ENCODE measurements at places on chromosomes 11 and 22.

DNA sequence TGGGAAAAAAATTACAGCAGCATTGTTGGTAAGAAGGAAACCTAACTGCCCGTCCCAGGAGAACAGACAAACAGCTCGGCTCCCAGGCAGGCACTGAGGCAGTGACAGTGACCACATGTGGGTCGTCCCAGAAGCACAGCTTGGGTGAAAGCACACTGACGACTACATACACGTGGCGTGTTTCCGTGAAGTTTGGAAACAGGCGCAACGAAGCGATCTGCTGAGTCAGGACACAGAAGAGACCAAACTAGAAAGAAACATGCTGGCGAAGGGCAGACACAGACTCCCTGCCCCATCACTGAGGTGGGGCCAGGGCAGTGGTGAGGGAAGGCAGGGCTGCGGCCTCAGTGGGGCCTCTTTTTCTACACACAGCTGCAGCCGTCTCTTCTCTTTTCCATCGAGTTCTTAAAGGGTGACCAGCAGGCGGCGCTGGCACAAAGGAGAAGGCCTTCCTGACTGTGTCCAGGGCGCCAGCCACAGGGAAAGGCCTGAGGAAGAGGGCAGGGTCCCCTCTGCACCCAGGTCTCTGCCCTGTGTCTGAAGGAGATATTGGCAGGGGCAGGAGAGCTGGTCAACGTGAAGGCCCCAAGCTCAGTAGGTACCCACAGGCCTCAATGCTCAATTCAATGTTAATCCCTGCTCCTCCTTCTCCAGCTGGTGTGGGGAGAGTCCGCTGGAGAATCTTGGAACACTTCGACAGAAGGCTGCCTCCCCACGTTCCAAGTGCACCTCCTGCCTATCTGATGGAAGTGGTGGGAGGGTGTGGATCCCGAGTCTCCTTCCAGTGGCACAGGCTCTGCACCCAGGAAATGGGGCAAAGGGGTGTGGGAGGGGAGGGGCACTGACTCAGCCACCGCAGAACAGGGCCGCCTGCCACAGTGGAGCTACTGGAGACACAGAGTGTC lies 19.9 kb downstream of the CARS1 start:
- DNase-seq = no peak

DNA sequence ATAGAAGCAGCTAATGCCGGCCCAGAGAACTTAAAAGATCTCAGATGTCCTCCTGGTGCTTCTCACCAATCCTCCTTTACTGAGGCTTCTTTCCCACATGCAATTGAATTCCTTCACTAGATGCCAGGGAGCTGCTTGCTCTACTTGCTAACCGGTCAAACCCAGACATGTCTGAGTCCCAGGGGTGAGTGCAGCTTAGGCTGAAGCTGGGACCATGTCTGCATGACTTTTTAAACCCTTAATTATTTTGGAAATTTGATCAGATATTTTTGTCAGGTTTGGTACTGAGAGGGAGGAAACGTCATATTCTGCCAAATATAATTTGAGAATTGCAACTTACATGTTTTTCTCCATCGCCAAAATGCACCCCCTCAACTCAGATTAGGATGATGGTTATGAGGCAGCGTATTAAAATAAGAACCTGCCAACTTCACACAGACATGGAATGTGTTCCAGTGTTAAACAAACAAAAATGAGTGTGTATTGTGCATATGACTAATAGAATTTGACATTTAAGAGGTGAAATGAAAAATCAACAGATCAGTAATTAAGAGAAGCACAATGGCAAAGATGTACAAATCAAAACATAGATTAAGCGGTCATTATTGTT lies 529.5 kb downstream of the ETS1 start:
- no peak for DNase-seq

DNA sequence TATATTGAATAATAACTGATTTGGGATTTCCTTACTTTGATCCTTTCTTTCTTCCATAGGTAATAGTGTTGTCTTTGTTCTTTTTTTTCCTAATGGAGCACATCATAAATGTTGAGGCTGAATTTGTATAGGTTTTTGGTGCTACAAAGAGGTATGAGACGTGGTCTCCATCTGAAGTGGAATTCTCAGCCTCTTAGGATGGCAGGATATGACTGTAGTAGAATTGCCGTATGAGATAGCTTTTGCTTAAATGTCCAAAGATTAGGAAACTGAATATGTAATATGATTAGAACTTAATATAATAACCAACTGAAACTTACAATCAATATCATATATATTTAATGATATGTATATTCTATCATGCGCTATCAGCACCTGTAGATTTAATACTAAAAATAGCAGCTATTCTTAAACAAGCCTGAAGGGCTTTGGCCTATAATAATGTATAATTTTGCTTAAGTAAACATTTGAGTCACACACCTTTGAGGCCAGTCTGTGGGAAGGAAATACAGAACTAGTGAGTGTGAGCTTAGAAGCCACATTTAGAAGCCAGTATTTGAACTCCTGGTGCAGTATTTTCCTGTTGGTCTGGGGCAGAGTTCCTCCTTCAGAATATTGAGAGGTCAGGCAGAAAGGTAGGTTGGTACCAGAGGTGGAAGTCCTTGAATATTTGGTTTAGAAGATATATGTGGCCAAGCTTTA lies 62.6 kb downstream of the SWAP70 start:
- no peak for DNase-seq

DNA sequence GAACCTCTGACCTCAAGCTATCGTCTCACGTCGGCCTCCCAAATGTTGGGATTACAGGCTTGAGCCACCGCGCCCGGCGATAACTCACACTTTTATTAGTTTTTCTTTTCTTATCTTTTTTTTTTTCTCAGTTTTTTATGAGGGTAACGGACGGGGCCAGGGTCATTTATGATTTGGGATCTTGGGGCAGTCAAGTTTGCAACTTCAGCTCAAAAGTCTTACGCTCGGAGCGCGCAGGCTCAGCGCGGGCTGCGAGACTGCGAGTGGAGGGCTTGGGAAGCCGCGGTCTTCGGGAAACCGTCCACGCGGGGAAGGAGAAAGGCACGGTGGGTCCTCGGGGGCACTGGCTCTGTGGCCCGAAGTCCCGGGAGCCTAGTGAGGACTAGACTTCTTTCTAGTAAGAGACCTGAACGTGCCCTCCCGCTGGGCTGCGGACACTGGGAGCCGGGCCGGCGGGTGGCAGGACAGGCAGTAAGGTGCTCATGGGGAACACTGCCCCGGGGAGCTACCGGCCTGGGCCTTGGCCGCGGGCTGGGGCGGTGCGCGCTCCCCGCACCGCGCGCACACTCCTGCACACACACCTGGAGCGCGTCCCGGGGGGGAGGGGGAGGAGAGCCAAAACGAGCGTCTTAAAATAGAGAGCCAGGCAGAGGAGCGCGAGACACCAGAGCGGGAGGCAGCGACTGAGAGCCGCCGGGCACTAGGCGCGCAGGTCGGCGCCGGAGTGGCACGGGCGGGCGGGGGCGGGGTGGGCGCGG lies 476 bp upstream of the BARX2 start:
- no peak for DNase-seq

DNA sequence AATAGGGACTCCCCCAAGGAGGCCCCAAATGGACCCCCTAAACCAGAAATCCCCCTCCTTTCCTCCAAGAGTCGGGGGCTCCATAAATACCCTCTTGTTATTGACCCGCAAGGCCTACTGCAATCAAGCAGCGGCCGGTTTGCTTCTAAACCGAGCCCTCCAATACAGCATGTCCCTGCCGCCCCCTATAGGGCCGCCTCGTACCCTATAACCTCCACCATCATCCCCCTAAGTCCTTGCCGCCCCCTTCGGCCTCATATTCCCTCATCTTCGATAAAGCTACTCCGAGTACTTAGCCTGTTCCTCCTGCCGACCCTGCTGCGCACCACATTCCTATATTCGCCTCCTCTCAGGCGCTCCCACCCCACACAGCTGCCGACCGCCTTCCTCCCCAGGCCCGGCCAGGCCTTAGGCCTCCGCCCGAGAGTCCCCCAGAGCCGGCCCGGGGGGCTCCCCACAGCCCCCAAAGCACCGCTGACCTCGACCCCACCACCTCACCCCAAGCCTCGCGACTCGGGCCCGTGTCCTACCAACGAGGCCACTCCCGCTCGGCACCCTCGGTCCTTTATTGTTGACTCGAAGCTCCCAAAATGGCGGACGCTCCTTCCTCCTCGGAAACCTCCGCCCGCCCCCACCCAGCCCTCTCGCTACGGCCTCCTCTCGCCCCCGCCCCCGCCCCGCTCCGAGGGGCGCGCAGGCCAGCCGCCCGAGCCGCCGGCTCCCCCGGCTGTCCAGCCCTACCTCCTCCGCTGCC lies 430 bp downstream of the DDX6 start:
- DNase-seq = peak; percentile 31

GRCh38 chr11:112228706-112229105 lies 2.5 kb downstream of the PTS start:
- DNase-seq = no peak

DNA sequence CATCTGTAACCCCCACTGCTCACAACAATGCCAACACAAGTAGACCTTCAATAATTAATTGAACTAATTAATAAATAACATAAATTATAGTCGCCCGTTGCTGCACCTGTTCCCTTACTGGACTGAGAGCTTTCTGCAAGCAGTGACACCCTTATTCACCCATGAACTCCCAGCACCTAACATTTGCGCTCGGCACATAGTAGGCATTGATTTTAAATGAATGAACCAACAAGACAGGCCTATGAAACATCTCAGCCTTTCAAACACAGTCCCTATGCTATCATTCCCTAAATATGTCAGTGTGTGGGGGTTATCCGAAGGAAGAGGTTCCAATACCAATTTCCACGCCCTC lies 1.1 kb downstream of the THAP12 start:
- no peak for DNase-seq

DNA sequence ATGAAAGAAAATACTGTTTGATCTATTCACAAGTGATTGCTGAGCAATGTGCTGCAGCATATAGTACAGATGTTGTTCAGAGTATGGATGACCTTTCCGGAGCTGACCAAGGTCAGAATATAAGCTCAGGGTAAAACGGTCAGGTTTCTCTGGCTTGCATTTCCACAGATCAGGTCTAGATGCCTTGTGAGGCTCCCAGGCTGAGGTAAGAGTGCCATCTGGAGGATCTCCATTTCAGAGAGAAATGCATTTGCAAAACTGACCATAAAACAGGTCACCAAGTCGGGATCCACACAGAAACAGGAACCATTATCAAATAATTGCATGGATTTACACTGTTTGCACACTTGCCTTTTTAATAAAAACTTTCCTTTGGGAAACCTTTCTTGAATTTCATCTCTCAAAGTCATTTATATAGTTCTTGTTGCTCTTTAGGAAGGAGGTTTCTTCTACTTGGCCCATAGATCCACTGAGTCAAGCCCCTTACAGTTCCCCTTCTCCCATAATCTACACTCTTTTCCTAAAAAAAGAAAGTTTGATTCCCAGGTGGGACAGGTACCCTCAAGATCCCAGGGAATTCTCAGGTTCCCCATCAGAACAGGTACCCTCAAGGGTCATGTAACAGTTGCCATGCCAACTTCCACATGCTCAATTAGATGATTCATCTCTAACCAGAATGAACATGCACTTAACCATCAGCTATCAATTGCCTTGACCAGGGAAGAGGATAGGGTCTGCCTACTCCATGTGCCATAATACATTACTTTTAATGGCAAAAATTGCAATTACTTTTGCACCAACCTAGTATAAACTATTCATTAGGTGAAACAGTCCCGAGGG lies 25.0 kb upstream of the TMPRSS5 start:
- no peak for DNase-seq

DNA sequence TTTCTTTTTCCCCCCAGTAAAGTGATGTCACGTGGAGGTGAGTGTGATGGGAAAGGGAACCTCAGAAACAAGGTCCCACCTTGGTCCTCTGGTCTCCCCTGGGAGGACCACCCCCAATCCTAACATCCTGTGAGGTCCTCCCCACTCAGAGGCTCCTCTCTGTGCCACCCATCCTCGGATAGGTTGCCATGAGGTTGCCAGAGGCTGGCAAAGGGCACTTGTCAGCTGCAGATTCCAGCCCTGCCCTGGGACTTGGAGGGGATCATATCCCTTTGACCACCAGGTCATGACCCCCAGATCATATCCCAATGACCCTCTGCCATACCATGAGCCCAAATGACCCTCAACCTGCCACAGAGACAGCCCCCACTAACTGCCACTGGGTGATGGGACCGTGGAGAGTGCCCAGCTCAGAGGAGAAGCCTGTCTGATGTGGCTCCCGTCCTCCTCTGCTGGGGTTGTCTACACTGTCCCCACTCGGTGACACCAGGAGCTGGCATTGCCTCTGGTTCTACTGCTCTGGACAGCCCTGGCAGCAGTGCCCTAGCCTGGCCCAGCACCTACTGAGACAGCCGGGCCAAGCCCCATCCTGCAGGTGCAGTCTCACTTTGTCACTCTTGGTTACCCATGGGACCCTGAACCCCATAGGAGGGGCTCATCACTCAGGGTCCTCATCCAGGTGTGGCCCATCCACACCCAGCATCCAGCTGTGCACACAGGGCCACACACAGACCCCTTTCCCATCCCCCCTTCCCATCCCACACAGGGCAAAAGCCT lies 90.2 kb upstream of the KCNQ1OT1 start:
- DNase-seq = no peak

- peak; percentile 37 for DNase-seq
Measured at GRCh38 chr11:65606876-65607613, 7.0 kb downstream of the MAP3K11 start.

Measured in esophagus squamous epithelium (tissue), 5 donors.